ENCODE measurements at places on chromosomes 5 and 9. TPM values are rescaled to one million over a fixed set of nuclear protein-coding genes. Genes with fewer than 3 reads are reported as not detected.
A peak's percentile ranks its signal among the peaks of the same experiment; 100 is the strongest.

GRCh38 chr9:123637945-123638634 lies 282.1 kb downstream of the CRB2 start:
- H3K4me3 ChIP-seq = no peak overlapping the region
- H3K27ac ChIP-seq = peak overlapping the region; percentile 13
- H3K4me1 ChIP-seq = peaks cover 27% of the 10 kb centered on the region
- H3K36me3 ChIP-seq = no peaks in the 10 kb centered on the region

GRCh38 chr5:32126691-32127090 lies 47.4 kb downstream of the GOLPH3 start:
- no peak overlapping the region for H3K4me3 ChIP-seq
- peaks cover 13% of the 10 kb centered on the region for H3K36me3 ChIP-seq
- H3K27me3 ChIP-seq = no peaks in the 10 kb centered on the region
- DNase-seq = no peak
- H3K4me1 ChIP-seq = peaks cover 51% of the 10 kb centered on the region
- no peak overlapping the region for H3K27ac ChIP-seq

DNA sequence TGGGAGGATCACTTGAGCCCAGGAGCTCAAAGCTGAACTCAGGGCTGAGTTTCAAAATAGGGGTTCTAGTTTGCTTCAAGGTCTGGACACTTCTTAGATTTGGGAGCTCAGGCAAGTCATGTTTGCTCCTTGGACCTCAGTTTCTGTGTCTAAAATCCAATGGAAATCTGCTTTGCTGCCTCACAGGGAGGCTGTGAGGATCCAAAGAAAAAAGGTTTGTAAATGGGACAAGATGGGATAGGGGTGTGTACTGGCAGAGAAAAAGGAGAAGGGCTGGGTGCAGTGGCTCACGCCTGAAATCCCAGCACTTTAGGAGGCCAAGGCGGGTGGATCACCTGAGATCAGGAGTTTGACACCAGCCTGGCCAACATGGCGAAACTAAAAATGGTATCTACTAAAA lies 39.6 kb upstream of the SH3PXD2B start:
- H3K4me3 ChIP-seq = no peak overlapping the region
- peaks cover 21% of the 10 kb centered on the region for H3K27me3 ChIP-seq
- H3K27ac ChIP-seq = no peak overlapping the region
- peaks cover 10% of the 10 kb centered on the region for H3K4me1 ChIP-seq
- H3K36me3 ChIP-seq = peaks cover 1% of the 10 kb centered on the region

GRCh38 chr9:129665389-129665775 lies at the start of gene PRRX2:
TSS of gene PRRX2 (plus strand) at chr9:129665647. CDS start at chr9:129665868, 221 bp downstream.
- H3K27me3 ChIP-seq = peaks cover 2% of the 10 kb centered on the region
- H3K4me3 ChIP-seq = peak within 1 kb of the TSS; percentile 53
- peaks cover 16% of the 10 kb centered on the region for H3K4me1 ChIP-seq
- DNase-seq = no peak
- H3K27ac ChIP-seq = no peak within 1 kb of the TSS

- no peak for DNase-seq
- H3K4me1 ChIP-seq = peaks cover 30% of the 10 kb centered on the region
- H3K27me3 ChIP-seq = no peaks in the 10 kb centered on the region
- H3K4me3 ChIP-seq = no peak overlapping the region
These were observed 51.7 kb downstream of the PTCH1 start for GRCh38 chr9:95465115-95465514.

The CCDC183 gene
- 1.4 TPM for total RNA-seq

- H3K4me1 ChIP-seq = no peaks in the 10 kb centered on the region
- peaks cover 5% of the 10 kb centered on the region for H3K27me3 ChIP-seq
- no peak overlapping the region for H3K4me3 ChIP-seq
- H3K36me3 ChIP-seq = no peaks in the 10 kb centered on the region
These were observed 1975.3 kb upstream of the CDH6 start for GRCh38 chr5:29218138-29218537.

The FGD3 gene
- not detected for total RNA-seq

GRCh38 chr9:137812356-137813023 lies 65.1 kb upstream of the CACNA1B start:
- no peaks in the 10 kb centered on the region for H3K27me3 ChIP-seq
- H3K36me3 ChIP-seq = peaks cover 27% of the 10 kb centered on the region
- H3K4me3 ChIP-seq = no peak overlapping the region
- DNase-seq = peak; percentile 72
- H3K27ac ChIP-seq = no peak overlapping the region

- no peak overlapping the region for H3K27ac ChIP-seq
- no peak overlapping the region for H3K4me3 ChIP-seq
- no peak for DNase-seq
- peaks cover 10% of the 10 kb centered on the region for H3K27me3 ChIP-seq
These were observed 672.5 kb downstream of the PRELID2 start for GRCh38 chr5:145162626-145163025.

The PCDHA1 gene
- total RNA-seq = not detected

- no peak overlapping the region for H3K27ac ChIP-seq
- no peaks in the 10 kb centered on the region for H3K27me3 ChIP-seq
- H3K36me3 ChIP-seq = no peaks in the 10 kb centered on the region
- peaks cover 10% of the 10 kb centered on the region for H3K4me1 ChIP-seq
- DNase-seq = no peak
These were observed 5.3 kb upstream of the BICD2 start for GRCh38 chr9:92769990-92770359.

DNA sequence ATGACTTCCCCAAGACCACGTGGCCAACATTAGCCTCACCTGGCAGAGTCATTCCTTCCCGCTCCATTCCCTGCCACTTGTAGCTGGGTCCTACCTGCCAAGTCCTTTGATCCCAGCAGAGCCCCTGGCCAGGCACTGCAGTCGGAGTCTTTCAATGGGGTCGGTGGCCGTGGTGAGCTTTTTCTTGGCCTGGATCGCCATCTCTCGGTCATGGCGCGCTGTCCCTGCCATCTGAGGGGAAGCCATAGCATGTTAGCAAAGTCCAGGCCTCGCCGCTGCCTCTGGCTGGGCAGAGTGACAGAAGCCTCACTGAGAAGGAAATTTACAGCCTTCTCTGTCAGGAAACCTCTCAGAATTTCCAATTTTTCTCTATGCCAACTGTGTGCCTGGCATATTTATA lies 17.5 kb downstream of the CAPSL start:
- peaks cover 36% of the 10 kb centered on the region for H3K4me1 ChIP-seq
- no peak overlapping the region for H3K4me3 ChIP-seq
- no peaks in the 10 kb centered on the region for H3K36me3 ChIP-seq
- no peak overlapping the region for H3K27ac ChIP-seq
- H3K27me3 ChIP-seq = peaks cover 6% of the 10 kb centered on the region

The CYSRT1 gene
- 0.44 TPM for total RNA-seq

GRCh38 chr5:1934801-1935429 lies 52.2 kb upstream of the IRX4 start:
- DNase-seq = no peak
- H3K4me1 ChIP-seq = no peaks in the 10 kb centered on the region
- no peak overlapping the region for H3K4me3 ChIP-seq
- no peak overlapping the region for H3K27ac ChIP-seq
- H3K27me3 ChIP-seq = peaks cover 46% of the 10 kb centered on the region

The NUP214 gene
- total RNA-seq = 36.0 TPM

DNA sequence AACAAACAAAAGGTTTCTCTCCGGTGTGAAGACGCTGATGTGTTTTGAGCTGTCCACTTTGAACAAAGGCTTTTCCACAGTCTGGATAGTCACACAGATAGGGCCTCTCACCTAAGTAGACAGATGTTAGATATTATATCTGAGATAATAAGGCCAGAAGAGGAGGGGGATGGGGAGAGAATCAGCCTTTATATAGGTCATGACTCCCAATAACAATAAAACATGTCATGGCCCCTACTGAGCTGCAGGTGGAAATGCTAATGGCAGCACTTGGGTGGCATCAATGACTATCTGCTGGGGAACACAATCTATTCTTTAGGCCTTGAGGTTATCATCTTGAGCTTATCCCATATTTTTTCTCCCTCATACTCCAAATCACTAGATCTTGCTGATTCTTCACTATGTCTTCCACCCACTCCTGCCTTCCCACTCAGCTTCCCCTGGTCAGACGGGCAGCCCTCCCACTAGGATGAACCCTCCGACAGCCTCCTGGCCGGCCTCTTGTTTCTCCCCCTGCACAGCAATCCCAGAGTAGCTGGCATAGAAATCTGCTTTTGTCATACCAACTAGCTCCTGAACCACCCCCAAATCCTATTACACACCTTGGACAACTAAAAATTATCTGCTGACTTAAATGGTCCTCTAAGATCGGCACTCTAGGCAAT lies 11.5 kb upstream of the SLC35D2 start:
- peaks cover 5% of the 10 kb centered on the region for H3K4me1 ChIP-seq
- peaks cover 1% of the 10 kb centered on the region for H3K36me3 ChIP-seq
- H3K27ac ChIP-seq = no peak overlapping the region

The PCSK5 gene
- 8.9 TPM for total RNA-seq

The SLC6A19 gene
- total RNA-seq = not detected

GRCh38 chr5:2697041-2697440 lies 54.4 kb downstream of the IRX2 start:
- H3K4me1 ChIP-seq = peaks cover 6% of the 10 kb centered on the region
- no peaks in the 10 kb centered on the region for H3K36me3 ChIP-seq
- no peak overlapping the region for H3K4me3 ChIP-seq
- peaks cover 15% of the 10 kb centered on the region for H3K27me3 ChIP-seq
- H3K27ac ChIP-seq = no peak overlapping the region

- H3K36me3 ChIP-seq = peaks cover 5% of the 10 kb centered on the region
- H3K4me1 ChIP-seq = peaks cover 8% of the 10 kb centered on the region
- H3K27me3 ChIP-seq = no peaks in the 10 kb centered on the region
- DNase-seq = no peak
- no peak overlapping the region for H3K4me3 ChIP-seq
These were observed 41.7 kb downstream of the GNAQ start for GRCh38 chr9:77989909-77990308.

DNA sequence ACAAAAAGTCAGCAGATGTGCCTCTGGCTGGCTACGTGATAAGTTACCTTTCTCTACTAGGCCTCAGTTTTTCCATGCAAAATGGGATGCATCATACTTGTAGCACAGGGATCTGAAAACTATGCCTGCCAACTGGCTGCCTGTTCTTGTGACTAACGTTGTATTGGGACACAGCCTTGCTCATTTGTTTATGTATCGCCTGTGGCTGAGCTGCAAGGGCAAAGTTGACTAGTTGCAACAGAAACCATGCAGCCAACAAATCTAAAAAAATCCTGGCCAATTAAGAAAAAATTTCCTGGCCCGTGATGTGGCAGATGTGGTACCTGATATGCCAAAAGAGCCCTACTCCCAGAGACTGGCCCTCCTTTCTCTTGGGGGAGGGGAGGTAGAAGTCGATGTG lies 131.3 kb downstream of the SEC61B start:
- no peaks in the 10 kb centered on the region for H3K27me3 ChIP-seq
- H3K4me3 ChIP-seq = no peak overlapping the region
- DNase-seq = no peak
- no peaks in the 10 kb centered on the region for H3K36me3 ChIP-seq
- H3K4me1 ChIP-seq = peaks cover 7% of the 10 kb centered on the region
- peak overlapping the region; percentile 23 for H3K27ac ChIP-seq

Data from chondrocyte (in vitro differentiated cells).